Fibroblast of pulmonary artery (primary cell): ENCODE measurements at places on chromosomes 7 and 10.

- DNase-seq = peak; percentile 24
These were observed 55.4 kb upstream of the FAM3C start for GRCh38 chr7:121451367-121452094.

DNA sequence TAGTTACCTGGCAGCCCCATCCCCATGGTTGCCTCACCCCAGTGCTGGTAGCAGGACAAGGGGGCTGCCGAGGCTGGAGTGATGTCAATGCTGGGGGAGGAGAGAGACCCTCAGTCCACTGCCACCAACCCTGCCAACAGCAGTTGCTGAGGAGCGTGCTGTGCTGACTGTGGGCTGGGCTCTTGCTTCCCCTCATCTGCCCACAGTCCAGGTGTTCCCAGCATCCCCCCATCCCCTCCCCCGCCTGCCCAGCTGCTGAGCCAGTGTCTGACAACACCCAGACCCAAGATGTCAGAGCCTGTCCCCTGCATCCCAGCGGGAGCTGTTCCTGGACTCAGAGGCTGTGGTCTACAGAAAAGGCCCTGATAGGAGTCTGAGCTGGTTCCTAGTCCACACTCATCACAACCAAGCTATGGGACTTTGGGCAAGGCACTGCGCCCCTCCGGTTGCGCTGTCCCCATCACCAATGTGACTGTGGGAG, 14.6 kb upstream of the PSAP start:
- no peak for DNase-seq

DNA sequence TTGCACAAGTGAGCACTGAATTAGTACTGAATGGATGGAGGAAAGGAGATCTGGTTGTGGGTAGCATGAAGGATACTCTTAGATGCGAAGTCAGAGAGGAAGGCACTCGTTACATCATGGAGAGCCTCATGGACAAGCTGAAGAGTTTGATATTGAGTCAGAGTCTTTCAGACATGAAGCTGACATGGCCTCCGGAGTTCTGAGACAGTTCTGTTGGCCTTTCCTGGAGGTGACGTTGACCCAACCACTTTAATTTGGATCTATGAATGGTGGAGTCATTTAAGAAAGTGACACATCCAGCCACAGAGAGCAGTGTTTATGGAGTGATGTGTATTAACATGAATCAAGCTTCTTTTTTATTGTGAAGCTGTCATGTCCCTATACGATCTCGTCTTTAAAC, 286.3 kb upstream of the CDC14C start:
- no peak for DNase-seq

- no peak for DNase-seq
These were observed 23.3 kb downstream of the FZD1 start for GRCh38 chr7:91287371-91288084.

DNA sequence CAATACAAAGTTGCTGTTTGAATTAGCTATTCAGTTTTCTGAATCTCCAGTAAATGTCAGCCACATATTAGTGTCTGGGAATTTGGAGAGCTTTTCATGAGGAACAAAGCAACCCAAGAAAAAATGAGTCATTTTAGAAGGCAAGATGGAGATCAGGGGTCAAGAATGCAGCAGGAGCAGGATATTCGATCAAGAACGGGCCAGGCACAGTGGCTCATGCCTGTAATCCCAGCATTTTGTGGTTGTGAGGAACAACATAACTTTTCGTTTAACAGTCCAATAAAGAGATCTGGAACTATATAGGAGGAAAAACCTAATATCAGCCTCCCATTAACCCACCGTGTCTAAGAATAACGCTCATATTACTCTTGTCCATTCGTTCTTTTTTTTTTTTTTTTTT, 600.5 kb downstream of the MAGI2 start:
- no peak for DNase-seq

DNA sequence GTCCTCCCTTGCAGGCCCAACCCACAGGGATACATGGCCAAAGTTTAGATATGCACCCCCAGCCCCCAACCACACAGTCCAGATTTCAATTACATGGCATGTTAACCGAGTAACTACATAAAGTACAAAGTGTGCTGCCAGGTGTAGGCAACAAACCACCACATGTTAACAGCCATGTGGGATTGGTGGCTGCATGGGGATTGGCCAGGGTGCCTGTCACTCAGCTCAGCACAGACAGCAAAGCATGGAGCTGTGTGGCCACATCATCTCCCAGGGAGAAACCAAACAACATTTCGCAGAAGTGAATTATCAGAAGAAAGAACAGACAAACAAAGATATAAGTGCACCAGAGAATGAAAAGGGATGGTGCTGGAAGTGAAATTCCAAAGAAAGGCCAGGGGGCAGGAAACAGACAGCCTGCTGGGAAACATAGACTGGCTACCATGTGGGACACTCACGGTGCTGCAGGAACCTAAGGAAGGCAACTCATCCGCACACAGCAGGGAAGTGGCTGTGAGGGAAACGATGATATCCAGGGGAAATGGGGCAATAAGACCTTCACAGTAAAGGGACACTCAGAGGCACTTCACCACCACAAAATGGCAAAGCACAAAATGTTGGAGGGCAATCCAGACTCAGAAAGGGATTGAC, 171.2 kb downstream of the PTPRN2 start:
- DNase-seq = no peak

DNA sequence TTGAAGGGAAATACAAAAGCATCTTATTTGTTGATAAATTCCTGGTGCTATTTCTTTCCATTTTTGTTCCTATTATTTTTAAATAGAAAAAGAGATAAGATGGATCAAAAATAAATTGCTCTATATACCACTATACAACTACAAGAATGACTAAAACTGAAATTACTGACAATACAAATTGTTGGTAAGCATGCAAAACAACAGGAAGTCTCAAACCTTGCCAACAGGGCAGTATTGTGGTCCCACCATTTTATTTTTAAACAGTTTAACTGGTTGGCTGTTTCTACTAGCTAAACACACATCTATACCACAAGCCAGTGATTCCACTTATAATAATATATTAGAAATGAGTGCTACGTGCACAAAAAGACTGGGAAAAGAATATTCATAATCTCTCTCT, 213.0 kb downstream of the JAZF1 start:
- no peak for DNase-seq

DNA sequence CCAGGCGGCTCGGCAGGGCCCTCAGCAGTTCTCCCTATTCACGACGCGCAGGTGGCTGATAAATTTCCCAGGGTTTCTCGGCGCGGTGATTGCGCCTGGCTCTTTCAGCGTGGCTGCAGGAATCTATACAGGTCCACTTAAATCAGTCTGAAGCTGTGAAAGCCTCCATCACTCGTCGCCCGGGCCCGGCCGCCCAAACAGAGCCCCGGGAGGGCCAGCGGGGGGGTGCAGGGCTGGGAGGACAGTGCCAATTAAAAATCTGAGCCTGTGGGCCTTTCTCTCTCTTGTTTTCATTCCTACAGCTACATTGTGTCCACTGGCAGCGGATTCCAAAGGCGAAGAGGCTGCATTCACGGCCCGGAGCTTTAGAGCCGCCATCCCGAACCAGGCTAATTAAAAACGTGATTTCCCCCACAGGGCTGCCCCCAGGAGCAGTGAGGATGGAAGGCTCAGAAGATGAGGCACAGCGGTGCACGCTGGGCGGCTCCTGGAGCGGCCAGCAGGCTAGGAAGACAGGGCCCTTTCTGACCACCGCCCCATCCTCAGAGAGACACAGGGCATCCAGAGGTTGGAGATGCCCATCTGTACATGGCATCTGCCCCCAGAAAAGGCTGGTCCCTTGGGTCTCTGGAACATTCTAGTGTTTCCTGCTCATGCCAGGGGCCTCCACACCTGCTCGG, 100.7 kb downstream of the FAM53B start:
- DNase-seq = no peak

- DNase-seq = peak; percentile 52
These were observed 36.4 kb downstream of the MINPP1 start for GRCh38 chr10:87541114-87541513.

DNA sequence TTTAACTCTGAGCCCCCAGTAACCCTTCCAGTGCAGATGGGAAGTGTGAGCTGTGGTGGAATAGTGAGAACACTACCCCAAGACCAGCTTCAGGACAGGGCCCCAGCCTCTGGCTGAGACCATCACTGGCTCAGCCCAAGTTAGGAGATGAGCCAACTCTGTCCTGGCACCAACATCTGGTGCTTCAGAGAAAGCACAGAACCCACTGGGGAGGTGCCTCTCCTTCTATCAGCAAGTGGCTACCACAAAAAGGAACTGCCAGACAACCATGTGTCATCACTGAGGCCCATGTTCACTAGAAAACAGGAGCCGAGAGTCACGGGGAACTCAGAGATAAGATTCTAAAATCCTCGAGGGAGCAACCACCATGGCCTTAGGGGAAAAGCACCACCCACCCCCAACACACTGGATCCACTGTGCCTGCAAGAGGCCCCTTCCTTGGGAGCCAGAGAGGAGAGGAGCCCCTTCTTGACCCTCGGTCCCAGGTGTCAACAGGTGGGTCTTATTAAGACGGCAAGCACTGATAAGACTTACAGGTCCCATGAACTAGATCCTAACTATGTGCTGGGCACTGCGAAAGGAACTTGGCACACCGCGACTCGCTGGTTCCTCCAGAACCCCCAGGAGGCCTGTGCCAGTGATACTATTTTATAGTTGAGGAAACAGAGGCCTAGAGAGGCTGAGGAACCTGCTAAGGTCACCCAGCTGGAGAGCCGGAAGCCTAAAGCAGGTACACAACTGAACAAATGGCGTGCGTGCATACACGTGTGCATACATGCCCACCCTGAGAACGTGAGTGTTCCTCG, 102.7 kb downstream of the FAM53B start:
- peak; percentile 66 for DNase-seq

GRCh38 chr10:89414879-89415821, 782 bp downstream of the IFIT5 start:
- DNase-seq = peak; percentile 29

DNA sequence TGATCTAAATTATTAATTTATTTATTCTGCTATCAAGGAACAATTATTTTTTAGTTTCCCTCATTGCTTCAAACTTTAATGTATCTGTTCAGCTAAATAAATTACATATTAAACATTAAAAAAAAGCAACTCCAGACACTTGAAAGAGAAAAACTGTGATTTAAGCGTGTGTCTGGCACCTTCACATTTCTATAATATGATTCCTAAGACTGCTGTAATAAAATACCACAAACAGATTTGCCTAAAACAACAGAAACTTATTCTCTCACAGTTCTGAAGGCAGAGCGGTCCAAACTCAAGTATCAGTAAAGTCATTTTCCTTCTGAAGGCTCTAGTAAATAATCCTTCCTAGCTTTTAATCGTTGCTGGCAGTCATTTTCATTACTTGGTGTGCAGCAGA, 580.4 kb upstream of the KCND2 start:
- DNase-seq = no peak

GRCh38 chr7:120064565-120064964, 208.4 kb upstream of the KCND2 start:
- peak; percentile 85 for DNase-seq

DNA sequence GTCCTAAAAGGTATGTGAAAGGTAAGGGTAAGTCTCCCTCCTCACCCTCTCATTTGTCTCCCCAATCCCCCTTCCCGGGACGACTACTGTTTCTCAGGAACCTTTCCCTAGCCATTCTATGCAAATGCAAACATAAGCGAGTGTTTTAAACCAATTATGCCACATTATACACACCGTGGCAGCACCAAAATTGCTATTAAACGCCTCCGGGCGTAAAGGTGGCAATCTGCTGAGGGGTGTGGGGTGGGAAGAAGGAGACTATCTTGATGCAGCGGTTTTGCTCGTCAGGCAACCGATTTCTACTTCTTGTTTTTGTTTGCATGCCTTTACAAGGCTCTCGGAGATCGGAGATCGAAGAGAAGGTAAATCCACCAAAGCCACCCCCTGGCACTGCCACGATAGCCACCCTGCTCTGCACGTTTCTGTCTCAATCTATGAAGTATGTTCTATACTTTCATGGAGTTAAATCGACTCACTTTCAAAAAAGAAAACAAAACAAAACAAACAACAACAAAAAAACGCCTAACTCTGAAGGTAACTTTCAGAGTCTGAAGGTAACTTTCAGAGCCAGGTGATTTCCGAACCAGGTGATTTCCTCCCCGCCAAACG, 46.0 kb upstream of the CDK1 start:
- DNase-seq = no peak

DNA sequence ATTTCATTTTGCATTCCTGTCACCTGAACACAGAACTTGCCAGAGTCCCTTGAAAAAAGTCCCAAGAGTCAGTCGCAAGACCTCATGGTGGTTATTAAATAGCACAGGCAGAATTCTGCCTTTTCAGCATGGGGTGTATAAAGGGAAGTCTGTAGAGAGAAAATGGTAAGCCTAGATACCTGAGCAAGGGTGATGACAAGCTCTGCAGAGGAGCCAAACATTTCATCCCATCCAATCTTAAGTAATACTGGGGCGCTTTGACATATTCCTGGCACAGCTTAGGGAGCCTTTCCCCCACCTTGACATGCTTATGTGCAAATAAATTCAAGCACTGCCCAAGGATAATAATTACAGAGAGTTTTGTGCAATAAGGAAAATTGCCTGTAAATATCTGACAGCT, 213.0 kb downstream of the INHBA start:
- no peak for DNase-seq

- no peak for DNase-seq
These were observed 164.1 kb downstream of the PTEN start for GRCh38 chr10:88027570-88027969.

- peak; percentile 80 for DNase-seq
These were observed 10.2 kb upstream of the CH25H start for GRCh38 chr10:89217057-89217990.

GRCh38 chr7:43198599-43199090, 86.2 kb downstream of the HECW1 start:
- no peak for DNase-seq

- DNase-seq = no peak
These were observed 19.4 kb upstream of the MINDY3 start for GRCh38 chr10:15879663-15880062.

DNA sequence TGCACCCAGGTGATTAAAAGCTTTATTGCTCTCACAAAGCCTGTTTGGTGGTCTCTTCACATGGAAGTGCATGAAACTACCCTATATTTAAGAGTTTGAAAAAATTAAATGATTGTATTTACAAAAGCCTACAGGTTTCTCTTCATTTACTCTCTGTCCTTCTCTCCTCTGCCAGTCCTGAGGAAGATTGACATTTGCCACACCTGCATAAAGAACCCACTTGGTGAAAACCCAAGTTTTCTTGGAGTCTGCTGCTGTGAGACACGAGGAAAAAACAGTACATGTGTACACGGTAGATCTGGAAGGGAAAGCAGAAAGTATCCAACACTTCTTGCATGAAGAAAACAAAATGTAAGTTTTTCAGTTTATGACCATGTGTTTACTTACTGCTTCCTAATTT, 994.4 kb upstream of the POT1 start:
- DNase-seq = no peak

DNA sequence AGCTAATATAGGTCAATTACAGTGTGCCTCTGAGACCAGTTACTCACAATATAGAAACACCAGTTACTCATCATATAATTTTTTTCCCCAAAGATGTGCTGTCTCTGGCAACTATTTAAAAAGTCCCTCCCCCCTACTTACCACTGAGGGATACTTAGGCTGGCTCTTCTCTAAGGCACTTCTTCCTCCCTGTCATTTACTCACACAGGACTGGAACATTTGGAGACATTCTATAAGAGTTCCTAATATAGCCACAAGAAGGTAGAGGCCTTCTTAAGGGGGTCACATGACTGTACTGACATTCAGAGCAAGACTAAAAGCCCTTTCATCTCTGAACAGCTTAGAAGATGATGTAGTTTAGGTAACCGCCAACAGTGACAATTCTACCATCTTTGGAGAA, 44.4 kb upstream of the SLIT1 start:
- no peak for DNase-seq

GRCh38 chr10:2476812-2477553, 590.4 kb upstream of the PFKP start:
- no peak for DNase-seq
